ENCODE measurements at places on chromosomes 2 and 18.

- DNase-seq: no peak
Observed at GRCh38 chr2:196510246-196510645, 129.3 kb upstream of the CCDC150 start.

DNA sequence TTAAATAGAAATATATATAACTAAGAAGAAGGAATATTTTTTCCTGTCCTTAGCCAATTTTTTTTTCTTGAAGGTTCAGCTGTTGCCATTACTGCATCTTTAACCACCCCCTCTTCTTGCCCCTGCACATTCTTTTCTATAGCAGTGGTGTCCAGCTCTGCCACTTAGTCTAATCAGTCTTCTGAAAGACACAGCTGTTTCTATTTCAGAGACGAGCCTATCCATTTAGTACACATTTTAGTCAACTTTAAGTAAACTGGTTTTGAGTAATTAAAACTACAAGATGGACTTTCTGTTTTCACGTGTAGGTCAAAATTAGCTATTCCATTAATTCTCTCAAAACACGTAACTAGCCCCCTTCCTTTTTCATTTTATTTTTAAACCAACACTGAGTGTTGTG is 21.0 kb downstream of the SPOPL start:
- DNase-seq: no peak

GRCh38 chr18:59681521-59682004 is 15.7 kb downstream of the CCBE1 start:
- no peak for DNase-seq

DNA sequence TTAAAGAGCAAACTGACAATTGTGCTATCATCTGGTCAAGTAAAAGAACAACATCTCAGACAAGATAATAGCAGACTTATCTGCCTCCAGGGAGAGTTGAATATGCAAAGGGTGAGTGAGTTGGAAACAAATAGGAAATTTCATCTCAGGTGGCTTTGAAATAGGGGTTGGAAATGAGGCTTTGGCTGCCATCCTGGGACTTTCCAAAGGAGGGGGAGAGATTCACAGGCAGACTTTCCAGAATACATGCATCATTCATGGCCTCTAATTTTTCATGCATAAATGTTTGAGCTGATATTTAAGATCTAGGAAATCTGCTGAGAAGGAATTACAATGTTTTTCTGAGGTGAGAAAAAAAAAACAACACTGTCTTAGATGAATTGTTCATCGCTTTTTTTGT is 300.5 kb downstream of the ALK start:
- DNase-seq: no peak

GRCh38 chr2:174753038-174753633 is 11.1 kb downstream of the CHRNA1 start:
- no peak for DNase-seq

- no peak for DNase-seq
Observed at GRCh38 chr2:32591669-32592463, 36.0 kb upstream of the TTC27 start.

DNA sequence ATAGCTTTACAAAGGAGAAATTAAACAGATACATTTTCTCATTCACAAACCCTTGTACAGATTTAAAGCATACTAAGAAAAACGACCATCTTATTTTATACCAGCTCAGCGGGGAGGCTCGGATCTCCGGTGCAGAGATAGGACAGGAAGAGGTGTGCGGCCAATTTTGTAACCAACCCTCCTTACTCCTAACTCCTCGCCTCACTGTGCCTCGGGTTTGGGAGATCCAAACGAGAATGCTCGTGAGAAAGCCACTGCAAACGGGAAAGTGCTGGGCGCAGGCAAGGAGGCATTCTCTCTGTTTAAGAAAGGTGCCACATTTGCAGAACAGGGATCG is 1.2 kb downstream of the KDSR start:
- no peak for DNase-seq

GRCh38 chr2:190180313-190181122 is 118.0 kb upstream of the MSTN start:
- no peak for DNase-seq

Data from AG04450 (cell line).